ENCODE measurements at places on chromosomes 6 and 20.

- no peak for DNase-seq
Observed at GRCh38 chr6:152399399-152399798, 237.8 kb downstream of the SYNE1 start.

GRCh38 chr20:59752101-59752586 is 147.8 kb downstream of the PHACTR3 start:
- no peak for DNase-seq

GRCh38 chr20:35395728-35396127 is 16.0 kb downstream of the UQCC1 start:
- no peak for DNase-seq

DNA sequence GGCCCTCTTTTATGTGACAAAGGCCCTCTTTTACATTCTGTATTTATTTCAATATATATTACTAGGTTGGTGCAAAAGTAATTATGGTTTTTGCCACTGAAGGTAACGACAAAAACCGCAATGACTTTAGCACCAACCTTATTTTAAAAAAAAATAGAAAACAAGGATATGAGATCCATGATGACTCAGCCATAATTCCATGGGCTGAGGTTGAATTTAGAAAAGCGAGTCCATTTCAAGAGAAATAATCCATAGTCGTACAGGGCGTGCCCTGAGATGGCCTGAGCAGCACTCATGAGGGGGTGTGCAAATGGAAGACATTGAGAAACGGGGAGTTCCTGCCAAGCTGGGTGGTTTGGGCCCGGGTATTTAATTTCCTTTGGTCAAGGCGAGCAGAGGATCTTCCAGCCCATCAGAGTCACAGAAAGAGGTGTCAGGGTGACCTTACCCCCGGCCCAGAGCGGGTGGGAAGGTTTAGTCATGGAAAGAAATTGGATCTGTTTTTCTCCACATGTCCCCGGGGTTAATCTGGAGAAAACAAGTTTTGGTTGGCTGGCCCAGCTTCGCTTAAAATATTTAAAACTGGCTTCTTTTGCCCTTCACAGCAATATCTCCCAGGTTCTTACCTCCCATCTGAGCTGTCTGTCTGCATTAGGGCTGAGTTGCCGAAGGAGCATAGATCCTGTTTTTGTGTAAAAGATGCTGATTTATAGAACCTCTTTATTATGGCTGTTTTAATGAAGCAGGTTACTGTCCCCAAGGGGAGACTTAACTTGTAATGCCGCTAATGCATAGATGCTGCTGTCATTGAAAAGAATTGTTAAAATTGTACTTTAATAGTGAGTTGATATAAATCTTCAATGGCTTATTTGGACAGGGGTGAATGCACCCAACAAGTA is 255.6 kb downstream of the PREX1 start:
- DNase-seq: no peak

DNA sequence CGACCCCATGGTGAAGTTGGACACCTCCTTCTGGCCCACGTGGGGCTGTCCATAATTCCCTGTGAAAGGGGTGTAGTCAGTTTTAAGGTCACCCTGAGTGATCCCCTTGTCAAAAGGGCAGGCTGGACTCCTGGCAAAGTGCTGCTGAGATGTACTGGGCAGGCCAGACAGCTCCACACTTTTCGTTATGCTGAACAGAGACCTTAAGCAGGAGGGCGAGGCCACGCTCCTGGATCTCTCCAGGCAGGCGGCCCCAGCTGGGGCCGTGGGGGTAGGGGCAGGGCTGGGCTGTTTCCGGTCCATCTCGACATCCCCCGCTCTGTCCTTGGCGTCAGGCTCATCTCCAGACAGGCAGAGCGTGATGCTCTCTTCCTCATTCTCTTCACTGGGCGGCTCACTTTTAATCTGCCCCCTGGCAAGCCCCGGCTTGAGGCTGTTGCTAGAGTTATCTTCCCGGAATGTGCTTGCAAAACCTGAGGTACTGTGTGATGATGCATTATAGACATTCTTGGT is 56.7 kb downstream of the GJA10 start:
- DNase-seq: no peak

GRCh38 chr20:56730996-56731395 is 101.9 kb downstream of the TFAP2C start:
- DNase-seq: no peak

GRCh38 chr20:44656448-44656847 is 4.9 kb upstream of the ADA start:
- DNase-seq: no peak

DNA sequence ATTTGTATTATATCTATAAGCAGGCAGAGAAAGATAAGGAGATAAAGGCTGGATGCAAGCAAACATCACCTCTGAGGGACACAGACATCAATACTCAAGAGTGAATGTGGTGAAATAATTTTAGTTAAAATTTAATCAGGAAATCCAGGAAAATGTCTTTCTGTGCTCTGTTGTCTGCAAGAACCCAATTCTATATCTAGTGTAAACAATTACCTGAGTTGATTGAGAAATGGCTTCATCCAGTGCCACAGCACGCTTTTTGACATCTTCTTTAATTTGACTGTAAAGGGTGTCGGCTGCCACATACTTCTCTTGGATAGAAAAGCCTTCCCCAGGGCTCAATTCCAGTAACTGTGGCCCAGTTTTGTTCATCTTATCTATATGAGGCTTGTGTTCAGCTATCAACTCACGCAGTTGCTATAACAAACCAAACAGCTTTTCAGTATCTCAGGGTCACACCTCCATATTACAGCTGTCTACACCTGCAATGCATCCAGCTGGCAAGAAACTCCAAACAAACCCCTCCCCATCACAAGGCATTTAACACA is 131.6 kb downstream of the DST start:
- no peak for DNase-seq

DNA sequence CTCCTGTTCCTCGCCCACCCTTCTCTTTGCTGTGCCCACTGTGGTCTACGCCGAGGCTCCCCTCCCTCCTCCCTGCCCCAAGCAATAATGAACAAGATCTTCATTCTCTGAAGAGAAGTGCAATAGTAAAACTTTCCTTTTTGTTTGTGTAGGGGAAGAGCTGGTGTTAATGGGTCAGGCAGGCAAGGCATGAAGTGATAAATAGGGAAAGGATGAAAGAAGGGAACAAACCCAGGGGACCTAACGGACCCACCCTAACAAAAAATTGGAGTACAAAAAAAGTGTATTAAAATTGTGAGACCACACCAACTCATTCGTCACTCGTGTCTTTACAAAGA is 66.9 kb downstream of the ZBTB2 start:
- no peak for DNase-seq

DNA sequence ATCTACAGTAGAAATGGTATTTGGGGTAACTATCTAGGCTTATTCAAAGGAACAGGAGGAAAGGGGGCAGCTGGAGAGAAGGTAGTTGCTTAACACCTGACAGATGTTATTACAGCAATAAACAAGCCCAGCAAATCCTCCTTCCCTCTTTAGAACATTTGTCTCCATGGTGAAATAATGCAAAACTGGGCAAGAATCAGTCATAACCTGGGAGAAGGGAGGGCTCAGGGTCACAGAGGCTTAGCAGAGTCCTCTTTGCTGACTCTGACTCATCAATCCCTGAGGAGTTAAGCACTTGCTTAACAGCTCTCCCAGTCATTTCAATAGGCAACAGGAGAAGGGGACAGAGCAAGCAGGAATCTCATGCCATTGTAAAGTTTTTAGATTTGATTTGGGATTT is 230.3 kb downstream of the IBTK start:
- DNase-seq: no peak
